ENCODE measurements at places on chromosomes 13 and 19.

- no peak for DNase-seq
Observed at GRCh38 chr19:1384085-1384462, 367 bp downstream of the NDUFS7 start.

GRCh38 chr13:72953391-72953965 is 105.3 kb upstream of the KLF5 start:
- no peak for DNase-seq

GRCh38 chr19:5349041-5349440 is 8.4 kb upstream of the PTPRS start:
- no peak for DNase-seq

DNA sequence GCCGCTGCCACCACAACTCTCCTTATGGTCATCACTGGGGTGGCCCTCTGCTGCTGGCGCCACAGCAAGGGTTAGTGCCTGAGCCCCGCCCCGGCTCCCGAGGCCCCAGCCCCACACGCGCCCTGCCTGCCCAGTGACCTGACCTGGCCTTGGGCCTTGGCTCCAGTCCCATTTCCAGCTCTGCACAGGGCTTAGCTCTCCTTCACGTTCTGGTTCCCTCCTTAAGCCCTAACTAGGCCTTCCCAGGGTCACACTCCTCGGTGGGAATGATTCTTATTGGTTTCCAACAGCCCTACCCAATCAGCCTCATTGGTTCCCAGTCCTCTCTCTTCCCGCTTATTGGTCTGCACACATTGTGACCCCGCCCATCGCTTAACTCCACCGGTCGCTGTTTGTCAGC is 5.8 kb downstream of the KIRREL2 start:
- DNase-seq: no peak

DNA sequence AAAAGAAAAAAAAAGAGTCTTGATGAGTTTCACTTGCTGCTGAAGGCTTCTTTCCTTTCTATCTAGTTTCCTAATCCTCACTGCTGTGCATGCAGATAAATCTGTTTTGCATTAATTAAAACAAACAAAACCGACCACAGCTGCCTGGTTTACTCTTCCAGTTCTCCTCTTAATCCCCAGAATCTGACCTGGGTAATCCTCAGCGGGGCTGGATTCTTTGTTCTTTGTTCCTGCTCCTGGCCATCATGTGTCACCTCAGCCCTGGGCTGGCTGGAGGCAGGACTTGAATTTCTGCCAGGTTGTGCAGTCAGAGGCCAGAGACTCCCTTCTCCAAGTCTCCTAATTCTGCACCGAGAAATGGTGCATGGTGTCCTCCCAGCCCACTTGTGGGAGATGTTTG is 52.2 kb upstream of the CYP4F8 start:
- DNase-seq: no peak

DNA sequence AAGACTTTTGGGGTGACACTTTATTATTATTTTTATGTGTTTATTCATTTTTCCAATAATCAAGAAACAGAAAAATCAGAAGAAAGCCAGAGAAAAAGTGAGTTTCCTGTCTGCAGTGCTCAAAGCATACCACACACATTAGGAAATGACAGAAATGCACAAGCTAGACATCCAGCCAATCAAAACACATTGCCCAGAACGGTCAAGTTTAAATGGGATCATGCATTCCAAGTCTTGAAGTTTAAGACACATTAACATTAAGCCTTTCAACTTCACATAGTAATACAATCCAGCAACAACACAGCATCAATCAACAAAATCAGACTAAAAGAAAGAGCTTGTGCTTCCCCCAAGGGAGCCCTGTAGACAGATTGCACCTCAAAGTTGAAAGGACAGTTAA is 28.7 kb upstream of the MEDAG start:
- DNase-seq: no peak

DNA sequence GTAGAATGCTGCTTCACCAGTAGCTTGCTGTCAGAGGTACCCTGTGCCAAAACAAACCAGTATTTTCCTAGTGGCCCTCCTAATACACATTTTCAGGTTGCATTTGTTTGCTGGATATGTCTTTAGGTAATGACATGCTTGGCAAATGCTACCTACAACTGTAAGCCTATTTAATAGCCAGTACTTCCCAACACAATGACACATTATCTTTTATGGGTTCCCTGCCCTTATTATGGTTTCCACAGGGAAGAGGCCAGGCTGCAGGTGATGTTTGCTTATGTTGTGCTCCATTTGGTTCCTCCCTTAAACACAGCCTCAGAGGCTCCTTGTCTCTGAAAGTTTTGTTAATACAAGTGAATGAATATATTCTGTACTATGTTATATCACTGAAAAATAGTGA is 24.7 kb downstream of the FRY start:
- DNase-seq: no peak

DNA sequence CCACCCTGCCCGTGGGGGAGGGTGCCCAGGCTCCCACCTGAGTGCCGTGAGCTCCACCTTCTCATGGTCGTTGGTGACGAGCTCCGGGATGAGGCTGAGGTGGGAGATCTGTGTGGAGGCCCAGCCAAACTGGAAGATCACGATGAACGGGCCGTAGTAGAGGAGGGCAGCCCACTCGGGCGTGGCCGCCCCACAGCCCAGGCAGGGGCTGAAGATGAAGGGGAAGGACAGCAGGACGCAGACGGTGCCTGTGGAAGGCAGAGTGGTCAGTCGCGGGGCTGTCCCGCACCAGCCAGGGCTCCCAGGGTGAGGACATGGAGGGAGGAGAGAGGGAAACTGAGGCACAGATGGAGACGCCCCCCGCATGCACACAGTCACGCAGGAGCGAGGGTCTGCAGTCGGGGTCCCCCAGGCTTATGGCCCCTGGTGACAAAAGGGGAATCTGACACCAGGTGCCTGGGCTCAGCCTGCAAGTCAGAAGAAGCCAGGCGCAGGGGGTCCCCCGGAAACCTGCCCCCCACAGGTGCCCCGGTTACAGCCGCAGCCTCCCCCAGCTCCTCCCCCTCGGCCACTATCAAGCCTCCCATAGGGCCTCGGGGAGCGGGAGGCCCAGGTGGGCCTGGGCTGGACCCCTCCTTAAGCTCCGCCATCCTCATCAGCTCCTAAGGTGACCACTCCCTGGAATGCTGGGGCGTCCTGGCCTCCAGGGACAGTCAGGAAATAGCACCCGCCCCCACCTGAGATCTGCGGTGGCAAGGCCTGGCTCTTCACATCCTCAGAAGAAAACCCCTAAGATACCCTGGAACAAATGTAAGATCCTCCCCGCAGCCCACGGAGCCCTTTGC is 6.2 kb downstream of the MFSD12 start:
- DNase-seq: no peak

DNA sequence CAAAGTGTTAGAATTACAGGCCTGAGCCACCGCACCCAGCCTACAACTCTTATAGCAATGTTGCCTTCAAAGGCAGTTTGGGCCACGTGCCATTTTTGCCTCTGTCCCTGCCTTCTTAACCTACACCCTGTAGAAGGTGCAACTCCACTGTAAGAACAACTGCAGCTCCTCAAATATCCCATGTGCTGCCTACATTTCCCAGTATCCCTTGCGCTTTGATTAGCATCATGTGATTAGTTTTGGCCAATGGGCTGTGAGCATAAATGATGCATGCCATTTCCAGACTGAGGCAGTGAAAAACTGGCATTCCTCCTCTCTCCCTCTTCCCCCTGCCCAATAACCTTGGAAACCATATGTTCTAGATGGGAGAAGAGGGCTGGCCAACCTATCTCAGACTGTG is 75.2 kb upstream of the MRI1 start:
- no peak for DNase-seq

DNA sequence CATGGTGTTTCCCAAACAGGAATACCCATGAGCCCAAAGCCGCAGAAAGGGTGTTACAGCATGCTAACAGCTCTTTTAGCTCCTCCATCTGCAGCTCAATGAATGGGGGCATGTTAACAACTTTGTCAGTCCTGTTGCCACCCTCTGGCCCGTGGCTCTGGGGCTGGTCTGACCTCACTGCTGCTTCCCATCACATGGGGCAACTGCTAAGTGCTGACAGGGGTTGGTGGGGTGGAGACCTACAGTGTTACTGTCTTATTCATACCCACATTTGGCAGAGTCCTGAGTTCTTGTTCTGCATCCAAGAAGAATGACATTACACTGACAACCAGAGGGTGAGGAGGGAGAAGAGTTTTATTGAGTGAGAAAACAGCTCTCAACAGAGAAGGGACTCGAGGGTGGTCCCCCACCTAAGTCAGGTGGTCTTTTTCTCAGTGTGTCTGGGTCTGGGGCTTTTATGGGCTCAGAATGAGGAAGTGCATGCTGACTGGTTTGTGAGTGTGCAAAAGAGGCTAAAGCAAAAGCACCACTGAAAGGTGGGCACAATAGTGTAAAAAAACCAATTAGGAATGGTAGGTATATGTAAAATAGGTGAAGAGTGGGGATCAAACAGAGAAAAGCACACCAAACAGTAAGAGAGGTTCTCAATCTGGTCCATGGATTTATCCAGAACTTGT is 1952.0 kb upstream of the PCDH20 start:
- DNase-seq: no peak

GRCh38 chr19:46926170-46927071 is 65.6 kb downstream of the ARHGAP35 start:
- DNase-seq: no peak

DNA sequence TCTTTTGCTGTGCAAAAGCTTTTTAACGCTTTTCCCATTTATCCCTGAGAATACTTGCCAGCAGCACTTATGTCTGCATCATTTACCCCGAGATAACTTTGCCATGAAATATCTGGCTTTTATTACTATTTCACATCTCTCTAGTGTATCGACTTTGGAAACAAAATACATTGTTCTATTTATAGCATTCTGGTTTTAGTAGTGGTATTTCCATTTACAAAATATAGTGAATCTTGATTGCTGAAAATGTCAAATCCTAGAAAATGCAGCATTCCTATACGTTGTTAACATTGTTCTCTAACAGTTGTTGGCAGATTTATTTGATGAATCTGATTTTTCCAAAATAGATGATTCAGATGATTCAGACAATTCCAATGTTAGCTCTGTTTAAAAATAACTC is 189.3 kb upstream of the SPRY2 start:
- no peak for DNase-seq

DNA sequence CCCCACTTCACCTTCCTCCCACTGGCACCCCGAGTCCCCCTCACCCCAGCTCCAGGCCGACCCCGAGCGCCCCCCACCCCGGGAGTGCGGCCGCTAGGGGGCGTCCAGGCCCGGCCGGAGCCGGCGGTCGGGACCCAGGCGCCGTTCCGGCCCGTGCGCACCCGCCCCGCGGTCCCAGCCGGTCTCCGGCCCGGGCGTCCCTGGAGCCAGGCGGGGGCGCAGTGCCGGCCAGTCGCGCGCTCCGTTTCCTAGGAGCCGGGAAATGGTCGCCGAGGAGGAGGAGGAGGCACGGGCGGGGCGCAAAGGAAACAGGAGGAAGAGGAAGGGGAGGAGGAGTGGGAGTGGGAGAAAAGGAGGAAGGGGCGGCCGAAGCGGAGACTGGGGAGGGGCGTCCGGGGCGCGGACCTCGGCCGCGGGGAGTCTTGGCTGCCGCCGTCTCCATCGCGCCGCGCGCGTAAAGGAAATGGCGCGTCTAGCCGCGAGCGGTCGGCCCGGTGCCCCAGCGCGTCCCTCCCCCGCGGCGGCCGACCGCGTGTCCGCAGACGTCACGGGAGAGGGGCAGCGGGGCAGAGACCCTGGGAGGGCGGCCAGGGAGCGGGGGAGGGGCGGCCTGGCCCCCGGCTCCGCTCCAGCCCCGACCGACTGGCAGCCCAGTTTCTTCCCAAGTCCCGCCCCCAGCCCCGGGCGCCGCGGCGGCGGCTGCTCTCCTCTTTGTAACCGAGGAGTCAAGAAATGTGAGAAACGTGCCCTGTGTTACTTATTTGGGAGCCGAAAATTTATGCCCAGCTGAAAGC is 1.1 kb upstream of the KCTD15 start:
- no peak for DNase-seq

DNA sequence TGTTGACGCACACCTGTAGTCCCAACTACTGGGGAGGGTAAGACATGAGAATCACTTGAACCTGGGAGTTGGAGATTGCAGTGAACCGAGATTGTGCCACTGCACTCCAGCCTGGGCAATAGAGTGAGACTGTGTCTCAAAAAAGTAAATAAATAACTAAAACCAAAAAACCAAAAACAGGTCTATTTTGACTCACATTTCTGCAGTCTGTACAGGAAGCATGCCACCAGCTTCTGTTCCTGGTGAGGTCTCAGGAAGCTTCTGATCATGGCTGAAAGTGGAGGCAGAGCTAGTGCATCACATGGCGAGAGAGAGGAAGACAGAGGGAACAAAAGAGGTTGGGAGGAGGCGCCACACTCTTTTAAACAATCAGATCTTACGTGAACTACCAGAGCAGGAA is 142.5 kb downstream of the ITGBL1 start:
- no peak for DNase-seq

DNA sequence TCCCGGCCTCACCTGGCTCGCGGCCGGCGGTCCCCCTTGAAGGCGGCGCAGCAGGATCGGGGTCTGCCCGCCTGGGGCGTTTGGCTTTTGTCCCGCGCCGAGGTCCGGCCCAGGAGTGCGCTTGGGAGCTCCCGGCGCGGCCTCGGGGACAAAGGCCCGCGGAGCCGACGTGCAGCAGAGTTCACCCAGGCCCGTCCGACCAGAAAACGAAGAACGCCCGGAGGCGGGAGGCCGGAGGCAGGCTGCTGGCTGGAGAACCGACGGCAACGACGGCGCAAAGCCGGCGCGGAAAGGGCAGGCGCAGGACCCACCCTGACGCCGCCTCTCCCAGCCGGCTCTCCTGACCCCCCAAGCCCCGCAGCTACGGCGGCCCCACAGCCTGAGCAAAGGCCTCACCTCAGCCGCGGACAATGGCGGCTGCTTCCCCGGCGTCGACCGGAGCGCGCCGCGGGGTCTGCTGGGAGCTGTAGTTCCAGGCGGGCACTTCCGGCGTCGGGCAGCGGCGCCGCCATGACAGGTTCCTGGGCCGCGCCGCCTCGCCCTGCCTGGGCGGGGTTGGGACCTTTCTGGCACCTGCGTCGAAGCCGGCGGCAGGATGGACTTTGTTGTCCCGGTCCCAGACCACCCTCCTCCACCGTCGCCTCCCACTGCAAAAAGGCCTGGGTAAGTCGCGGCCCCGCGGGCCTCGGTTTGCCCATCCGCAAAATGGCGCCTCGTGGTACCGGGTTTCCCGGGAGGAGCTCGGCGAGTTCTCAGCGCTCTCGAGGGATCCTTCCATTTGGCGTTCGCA is at the start of gene ZNF606:
Gene ZNF606 (minus strand): TSS at position 437 of the 790 bp plus-strand sequence. CDS start 1,501 bp downstream, outside the sequence.
- DNase-seq: peak; percentile 56

DNA sequence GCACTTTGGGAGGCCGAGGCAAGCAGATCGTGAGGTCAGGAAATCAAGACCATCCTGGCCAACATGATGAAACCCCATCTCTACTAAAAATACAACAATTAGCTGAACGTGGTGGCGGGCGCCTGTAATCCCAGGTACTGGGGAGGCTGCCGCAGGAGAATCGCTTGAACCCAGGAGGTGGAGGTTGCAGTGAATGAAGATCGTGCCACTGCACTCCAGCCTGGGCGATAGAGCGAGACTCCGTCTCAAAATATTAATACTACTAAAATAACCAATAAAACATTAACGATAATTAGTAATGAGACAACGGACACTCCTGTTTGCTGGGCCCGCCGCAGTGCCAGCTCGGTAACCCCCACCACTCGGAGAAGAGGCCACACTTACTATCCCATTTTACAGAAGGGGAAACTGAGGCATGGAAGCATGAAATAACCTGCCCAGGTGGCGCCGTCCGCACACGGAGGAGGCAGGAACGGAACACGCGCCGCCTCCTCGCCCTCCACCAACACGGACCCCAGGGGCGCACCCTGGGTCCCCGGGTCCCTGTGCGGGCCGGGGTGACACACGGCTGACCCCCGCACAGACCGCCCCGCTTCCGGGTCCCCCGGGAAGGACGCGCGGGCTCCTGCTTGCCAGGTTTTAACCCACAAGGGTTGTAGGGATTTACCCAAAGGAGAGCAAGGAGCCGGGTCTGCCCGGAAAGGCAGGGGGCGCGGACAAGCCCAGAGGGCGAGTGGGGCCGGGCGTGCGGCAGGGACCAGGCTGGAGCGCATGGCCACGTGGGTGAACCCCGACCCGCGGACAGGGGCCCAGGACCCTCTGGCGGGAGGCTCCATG is 1.6 kb downstream of the R3HDM4 start:
- DNase-seq: no peak
